LHCN-M2 (cell line): ENCODE measurements at places on chromosomes 11 and 22. TPM values are rescaled to one million over a fixed set of nuclear protein-coding genes. Genes with fewer than 3 reads are reported as not detected.

- no peak for DNase-seq
Observed at GRCh38 chr11:46009647-46010046, 87.2 kb downstream of the LARGE2 start.

DNA sequence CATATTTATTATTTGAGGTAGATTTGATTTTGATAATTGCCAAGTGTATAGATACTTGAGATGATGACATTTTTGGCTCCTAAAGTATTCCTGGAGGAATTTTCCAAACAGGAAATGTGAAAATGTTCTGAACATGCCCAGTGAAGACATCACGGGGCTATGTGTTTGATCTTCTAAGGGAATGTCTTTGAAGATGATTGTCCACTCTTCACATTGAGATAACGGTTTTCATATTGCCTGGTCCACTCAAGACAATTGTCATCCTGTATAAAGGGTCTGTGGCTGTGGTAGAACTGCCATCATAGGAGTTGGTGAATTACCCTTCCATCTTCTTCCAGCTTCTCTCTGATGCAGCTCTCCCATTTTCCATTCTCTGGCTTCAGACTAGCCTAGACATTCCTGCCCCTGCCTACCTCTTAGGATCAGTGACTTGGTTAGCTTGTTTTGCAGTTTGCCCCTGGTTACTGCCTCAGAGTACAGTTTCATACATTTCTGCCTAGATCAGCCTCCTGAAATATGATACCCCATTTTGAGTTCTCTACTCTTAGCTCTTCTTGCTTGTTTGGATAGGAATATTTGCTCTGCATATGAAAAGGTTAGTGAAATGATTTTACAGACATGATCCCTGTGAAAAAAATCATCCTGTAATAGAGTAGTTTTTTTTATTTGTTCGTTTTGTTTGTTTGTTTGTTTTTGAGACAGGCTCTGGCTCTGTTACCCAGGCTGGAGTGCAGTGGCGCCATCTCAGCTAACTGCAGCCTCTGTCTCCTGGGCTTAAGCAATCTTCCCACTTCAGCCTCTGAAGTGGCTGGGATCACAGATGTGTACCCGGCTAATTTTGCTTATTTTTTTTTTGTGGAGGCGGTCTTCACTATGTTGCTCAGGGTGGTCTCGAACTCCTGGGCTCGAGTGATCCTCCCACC is 111.4 kb upstream of the SORL1-AS1 start:
- no peak for DNase-seq

- no peak for DNase-seq
Observed at GRCh38 chr11:49208006-49208721, at the start of gene FOLH1. FOLH1 (minus strand) TSS chr11:49208602; CDS start chr11:49208409, 193 bp downstream.

DNA sequence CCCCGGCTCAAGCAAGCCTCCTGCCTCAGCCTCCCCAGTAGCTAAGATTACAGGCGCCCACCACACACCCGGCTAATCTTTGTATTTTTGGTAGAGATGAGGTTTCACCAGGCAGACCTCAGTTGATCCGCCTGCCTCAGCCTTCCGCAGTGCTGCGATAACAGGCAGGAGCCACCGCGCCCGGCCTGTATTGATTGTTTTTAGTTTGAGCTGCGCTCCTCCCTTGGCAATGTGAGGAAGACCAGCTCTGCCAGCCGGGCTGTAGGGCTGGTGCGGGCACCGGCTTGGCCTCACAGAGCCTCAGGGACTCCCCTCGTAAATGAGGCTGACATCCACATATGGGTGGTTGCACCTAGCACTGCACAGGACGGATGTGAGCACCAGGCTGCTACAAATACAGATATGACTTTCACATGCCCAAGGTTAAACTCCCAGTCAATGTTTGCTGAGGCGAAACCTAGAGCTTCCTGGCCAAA is 7.5 kb upstream of the SLC2A11 start:
- no peak for DNase-seq

DNA sequence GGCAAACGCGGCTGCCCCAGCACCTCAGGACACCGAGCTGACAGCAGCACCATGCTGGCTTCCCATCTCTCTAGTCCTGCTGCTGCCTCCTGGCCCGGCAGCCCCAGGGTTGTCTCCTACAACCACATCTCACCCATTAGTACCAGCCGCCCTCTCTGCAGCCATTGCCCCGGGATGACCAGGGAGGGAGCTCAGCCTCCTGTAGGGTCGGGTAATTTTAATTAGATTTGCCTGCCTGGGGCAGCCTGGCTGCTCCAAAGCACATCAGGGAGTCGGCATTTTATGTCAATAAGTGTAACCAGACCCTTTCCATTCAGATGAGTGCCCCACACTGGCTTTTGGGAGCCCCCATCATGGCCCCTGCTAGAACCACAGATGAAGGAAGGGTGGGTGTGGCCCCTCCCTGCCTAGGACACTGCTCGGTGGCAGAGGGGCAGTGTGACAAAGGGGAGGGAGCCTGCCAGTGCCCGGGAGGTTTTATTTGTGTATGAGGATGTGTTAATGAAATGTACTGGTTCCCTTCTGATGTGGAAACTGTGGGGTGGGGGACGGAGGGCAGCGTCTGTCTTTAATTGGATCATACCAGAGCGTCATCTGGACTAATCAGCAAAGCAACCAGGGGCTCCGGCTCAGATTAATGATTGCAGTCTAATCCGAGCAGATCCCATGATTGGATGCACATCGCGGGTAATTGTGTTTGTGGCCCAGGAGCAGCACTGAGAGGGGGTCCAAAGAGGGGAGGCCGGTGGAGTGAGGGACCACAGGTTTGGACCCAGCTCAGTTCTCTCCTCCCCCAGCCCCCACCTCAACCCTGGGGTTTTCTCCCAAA is 125.3 kb downstream of the FEZ1 start:
- DNase-seq = no peak

GRCh38 chr11:57652662-57653061 is 3.0 kb upstream of the YPEL4 start:
- DNase-seq = no peak

GRCh38 chr22:20324139-20324516 is 4.3 kb upstream of the DGCR6L start:
- no peak for DNase-seq

- DNase-seq = no peak
Observed at GRCh38 chr11:60782393-60783140, 2.6 kb upstream of the MS4A10 start.

- DNase-seq = no peak
Observed at GRCh38 chr11:96116376-96116775, 192.5 kb upstream of the MTMR2 start.

GRCh38 chr11:99383648-99384245 is 363.0 kb downstream of the CNTN5 start:
- DNase-seq = no peak

C22orf15 gene
- 0.06 TPM in 1 of 2 replicates, not detected in the other for total RNA-seq

MS4A6E gene
- not detected in 2 replicates for total RNA-seq

HIC2 gene
- 2.1 and 2.8 TPM in 2 replicates for total RNA-seq

TMA7B gene
- total RNA-seq = not detected in 2 replicates

F2 gene
- not detected in 2 replicates for total RNA-seq

MMP8 gene
- total RNA-seq = not detected in 2 replicates

KRTAP5-10 gene
- 0.58 TPM in 1 of 2 replicates, not detected in the other for total RNA-seq

FXYD6 gene
- total RNA-seq = 0.19 and 0.34 TPM in 2 replicates

CSF2RB gene
- not detected in 2 replicates for total RNA-seq
